Omental fat pad (tissue), 4 donors: ENCODE measurements at places on chromosomes 5 and 9.

GRCh38 chr5:54616031-54616430 is 98.5 kb downstream of the SNX18 start:
- no peak for DNase-seq

DNA sequence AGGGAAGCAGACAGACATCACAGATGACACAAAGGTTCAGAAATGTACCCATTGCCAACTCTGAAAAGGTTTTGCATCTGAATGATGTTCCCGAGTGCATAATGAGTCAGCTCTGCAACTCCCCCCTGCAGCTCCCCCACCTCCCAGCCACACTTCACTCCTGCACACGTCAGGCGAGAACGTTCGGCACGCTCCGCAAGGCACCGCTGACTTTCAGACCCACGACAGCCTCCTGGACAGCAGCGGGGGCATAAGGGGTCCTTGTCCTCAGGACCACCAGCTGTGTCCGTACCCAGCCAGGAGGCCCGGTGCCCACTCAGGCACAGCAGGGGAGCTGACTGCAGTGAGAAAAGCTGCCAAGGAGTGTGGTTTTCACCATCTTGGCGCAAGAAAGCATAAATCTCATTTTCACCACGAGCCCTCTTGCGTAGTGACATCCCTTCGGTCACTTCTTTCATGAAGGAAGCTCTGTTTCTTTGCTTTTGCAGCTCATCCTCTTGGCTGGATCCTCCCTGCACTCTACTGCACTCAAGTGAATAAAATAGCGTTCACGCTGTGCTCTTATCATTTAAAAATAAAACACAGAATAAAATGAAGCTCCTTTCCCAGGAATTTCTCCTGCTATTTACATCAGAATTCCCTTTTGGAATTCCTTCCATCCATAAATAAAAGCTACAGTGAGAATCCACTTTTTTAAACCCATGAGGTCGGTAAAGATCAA is 9.9 kb downstream of the GFPT2 start:
- DNase-seq = no peak

DNA sequence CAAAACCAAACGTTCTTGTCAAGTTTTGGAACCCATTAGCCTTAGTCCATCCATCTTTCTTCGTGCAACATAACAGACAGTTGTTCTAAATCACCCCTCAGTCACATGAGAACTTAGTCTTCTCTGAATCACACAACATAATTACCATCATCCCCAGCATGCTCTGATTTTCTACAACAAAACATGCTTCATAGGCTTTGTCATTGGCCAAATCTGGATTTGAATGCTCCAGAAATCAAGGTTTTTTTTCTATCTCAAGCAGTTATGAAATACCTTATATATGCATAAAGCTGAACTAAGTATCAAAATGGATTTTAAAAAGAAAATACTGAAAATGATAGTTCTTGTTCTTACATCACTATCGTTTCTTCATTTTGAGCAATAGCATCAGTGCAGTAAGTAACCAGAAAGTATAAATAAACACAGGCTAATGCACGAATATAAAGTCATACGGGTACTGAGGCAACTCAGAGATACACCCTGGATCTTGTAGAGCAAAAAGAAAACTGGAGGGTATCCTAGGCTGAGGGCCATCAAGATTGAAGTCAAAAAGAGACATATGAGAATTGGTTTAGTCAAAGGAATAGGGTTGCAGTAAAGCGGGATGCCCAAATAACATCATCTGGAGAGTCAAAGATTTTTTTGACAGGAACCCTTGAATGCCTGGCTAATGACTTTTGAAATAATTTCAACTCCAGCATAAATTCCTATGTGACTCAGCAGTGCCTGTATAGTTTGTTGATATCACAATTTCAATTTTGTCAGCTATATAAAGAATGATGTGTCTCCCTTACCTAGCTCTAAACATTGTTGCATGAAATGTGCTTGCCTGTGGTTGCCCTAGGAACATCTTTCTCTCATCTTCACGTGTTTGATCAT is 164.7 kb downstream of the ADAMTSL1 start:
- no peak for DNase-seq

GRCh38 chr5:124277767-124278545 is 468.5 kb downstream of the ZNF608 start:
- DNase-seq = no peak

- DNase-seq = peak; percentile 9
These were observed 19.6 kb downstream of the MRPL36 start for GRCh38 chr5:1779782-1780613.

GRCh38 chr9:95605101-95605500 is 88.3 kb upstream of the PTCH1 start:
- DNase-seq = no peak

GRCh38 chr5:104540448-104540847 is 977.9 kb upstream of the NUDT12 start:
- no peak for DNase-seq

DNA sequence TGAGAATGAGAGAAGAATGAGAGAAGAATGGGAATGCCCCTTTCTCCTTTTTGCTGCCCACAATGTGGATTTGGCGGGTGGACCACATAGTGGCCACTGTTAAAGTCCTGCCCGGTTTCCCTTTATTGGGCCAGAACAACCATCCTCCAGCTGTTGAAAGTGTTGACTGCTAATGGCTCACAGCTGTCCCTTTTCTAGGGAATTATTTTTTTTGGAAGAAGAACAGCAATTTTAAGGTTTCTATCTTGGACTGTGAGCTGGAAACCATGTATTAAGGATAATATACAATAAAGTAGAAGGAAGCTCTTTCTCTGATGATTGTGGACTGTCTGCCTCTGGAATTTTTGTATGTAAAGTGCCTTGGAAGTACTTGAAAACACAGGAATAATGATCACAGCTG is 185.9 kb downstream of the DMRT2 start:
- no peak for DNase-seq
